H9 (cell line): ENCODE measurements at places on chromosomes 6 and 20.

GRCh38 chr6:109174916-109175315, 79.6 kb downstream of the CEP57L1 start:
- no peak for DNase-seq

GRCh38 chr6:42744351-42744893, 1.5 kb downstream of the TBCC start:
- DNase-seq = no peak

DNA sequence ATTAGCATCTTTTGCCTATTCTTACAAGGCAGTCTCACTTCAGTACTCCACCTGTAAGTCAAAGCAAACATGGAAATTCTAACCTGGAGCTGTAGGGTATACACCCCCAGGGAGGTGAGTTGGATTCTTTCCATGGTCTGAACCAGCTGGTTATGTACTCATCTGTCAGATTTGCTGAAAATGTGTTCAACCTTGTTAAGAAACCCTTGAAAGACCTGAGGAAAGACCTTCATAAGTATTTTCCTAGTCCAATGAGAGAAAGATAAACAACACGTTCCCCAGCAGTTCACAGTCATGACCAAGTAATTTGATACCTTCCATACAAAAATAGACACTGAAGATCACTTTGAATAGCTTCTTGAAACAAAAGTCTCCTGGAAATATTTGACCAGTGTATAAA, 42.5 kb downstream of the ID4 start:
- DNase-seq = no peak

DNA sequence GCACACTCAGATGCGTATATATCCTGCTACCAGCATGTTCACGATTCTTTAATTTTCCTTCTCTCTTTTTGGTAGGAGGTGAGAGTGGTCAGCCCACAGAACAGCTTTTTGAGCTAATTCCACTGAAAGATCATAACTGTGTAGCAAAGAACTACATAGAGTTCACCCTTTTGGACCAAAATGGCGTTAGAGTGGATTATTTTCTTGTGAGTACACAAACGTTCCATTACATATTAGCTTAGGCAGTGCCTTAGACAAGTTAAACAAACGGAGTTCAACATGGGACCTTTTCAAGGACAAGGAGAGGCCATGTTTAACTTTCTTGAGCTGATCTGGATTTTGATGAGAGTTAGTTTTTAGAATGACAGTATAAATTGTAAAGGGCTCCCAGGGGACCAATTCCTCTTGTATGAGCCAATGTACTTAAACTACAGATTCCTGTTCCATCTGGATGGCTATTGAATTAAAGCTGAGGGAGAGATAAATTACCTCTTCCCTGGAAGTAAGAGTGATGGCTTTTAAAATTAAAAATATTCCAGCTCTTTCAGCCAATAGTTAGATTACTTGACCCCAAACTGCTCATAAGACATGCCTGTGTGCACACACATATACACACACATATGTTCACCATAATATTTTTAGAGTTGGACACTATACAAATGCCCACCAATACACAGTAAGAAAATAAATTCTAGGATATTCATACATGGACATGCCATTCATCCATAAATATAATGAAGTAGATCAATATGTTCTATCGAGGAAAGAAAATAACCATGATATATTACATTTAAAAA, 25.6 kb upstream of the ARMH2 start:
- no peak for DNase-seq

GRCh38 chr6:38638941-38639497, 710 bp downstream of the BTBD9 start:
- no peak for DNase-seq

- peak; percentile 73 for DNase-seq
Observed at GRCh38 chr20:3115190-3116107, 30.9 kb upstream of the AVP start.

- DNase-seq = peak; percentile 86
Observed at GRCh38 chr20:47725248-47725973, 59.9 kb downstream of the SULF2 start.

- no peak for DNase-seq
Observed at GRCh38 chr6:36315921-36316320, 20.8 kb downstream of the BNIP5 start.

DNA sequence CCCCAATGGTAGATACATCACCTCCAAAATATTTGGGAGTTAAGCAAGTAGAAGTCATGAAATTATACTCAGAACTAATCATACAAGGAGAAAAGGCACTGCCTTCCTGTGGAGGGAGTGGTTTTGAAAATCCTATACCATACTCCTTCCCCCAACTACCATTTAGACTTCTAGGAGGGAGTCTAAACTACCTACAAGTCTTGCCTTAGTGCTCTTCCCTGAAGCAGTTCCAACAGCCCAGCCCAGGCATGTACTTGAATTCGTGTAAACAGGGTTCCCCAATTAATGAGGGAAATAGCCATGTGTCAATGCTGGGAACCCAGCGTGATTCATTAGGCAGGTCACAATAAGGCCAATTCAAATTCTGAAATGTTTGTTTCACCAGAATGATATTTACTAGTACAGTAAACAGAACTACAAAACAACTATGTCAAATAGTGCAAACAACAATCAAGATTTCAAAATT, 39.1 kb upstream of the SGK1 start:
- DNase-seq = no peak

- DNase-seq = no peak
Observed at GRCh38 chr6:163337958-163338357, 76.6 kb upstream of the QKI start.

GRCh38 chr20:881783-882144, 34.4 kb downstream of the ANGPT4 start:
- no peak for DNase-seq

DNA sequence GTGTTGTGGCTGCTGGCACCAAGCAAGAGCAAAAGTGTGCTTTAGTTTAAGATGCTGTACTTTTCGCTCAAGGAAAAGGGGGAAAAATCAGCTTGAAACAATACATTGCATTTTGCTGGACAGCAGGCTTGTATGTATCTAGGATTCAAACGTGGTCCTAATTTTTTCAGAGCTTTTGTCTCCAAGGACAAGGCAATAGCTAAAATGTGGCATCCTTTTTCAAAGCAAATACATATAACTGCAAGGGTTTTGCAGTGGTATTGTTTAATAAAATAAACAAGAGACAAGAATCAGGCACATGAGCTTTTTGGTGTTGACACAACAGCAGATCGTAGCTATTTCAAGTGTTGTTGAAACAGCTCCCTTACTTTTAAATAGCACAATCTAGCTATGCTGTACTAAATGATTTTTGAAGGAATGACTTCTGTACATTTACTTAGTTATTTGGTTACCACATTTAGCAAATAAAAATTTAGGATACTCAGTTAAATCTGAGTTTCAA, 137.0 kb upstream of the HEY2 start:
- no peak for DNase-seq

DNA sequence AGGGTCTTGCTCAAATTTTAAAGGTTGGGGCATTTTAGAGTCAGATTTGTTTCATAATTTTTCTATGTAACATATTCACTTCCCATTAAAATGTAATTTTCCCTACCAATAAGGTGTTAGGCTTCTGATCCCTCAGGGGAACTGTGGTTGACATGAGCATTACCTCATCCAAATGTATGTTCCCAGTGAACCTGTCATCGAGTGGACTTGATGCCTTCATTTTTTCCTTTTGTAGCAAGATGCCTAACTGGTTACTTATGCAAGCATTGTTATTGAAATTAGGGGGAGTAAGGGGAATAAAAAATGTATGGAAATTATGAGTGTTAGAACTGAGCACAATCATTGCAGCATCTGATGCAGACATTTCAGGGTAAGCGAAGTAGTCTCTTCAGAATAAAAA, 360.5 kb downstream of the BCKDHB start:
- no peak for DNase-seq

DNA sequence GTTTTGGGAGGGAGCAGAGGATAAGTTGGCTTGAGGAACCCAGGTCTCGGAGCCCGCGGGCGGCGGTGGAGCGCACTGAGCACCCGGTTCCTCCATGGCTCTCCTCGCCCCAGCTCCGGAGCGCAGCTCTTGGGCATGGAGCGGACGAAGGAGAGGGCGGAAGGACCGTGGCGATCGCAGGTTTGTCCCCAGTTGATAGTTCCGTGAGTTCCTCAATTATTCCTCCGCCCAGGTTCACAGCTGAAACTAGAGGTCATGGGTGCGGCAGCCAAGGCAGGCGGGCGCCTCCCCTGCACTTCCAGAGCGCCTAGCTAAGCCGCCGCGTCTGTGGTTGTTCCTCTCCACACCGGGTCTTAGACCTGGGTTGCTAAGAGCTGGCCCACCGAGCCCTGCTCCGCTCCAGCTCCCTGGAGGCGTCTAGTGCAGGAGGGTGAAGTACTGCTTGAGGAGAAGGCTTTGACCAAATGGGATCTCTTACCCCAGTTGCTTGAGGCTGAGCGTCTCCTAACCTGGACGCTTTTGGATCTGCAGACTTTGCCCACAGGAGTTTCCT, at the start of gene HTR1B:
Gene HTR1B (minus strand): TSS at position 184 of the 553 bp plus-strand sequence. CDS start 88 bp downstream, at position 96.
- DNase-seq = peak; percentile 65

DNA sequence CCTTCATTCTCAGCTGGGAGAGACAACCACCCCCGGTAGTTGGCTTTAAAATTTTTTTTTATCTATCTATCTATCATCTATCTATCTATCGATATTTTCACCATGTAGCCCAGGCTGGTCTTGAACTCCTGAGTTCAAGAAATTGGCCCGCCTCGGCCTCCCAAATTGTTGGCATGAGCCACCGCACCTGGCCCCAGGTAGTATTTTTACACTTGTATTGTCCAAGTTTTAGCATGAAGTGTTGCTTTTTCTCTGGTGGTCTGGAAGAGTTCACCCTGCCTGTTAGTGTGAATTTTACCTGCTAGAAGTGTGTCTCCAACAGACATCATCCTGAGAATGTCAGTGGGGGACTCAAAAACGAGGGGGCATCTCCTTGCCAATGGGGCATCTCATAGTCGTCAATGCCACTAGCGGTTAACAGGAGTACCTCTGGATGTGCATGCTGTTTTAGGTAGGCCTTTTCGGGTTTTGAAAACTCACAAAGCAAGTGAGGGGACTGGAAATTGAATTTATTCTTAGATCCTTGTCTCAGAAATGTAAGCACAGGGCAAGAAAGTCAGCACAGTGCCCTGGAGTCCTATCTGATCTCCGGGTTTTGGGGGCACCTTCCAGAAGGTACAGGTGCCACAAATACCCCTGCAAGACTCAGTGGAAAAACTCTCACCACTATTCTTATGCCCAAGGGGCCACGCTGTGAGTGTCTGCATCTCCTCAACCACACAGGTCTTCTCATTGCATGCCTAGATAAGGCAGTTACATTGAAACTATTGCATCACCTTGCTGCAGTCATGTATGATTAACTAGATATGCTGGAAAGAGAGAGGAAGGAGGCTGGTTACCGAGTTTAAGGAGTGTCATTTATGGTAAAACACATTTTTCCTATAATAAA, 37.1 kb downstream of the TNFAIP3 start:
- DNase-seq = no peak

- no peak for DNase-seq
Observed at GRCh38 chr6:36120979-36121786, 9.1 kb upstream of the MAPK13 start.

DNA sequence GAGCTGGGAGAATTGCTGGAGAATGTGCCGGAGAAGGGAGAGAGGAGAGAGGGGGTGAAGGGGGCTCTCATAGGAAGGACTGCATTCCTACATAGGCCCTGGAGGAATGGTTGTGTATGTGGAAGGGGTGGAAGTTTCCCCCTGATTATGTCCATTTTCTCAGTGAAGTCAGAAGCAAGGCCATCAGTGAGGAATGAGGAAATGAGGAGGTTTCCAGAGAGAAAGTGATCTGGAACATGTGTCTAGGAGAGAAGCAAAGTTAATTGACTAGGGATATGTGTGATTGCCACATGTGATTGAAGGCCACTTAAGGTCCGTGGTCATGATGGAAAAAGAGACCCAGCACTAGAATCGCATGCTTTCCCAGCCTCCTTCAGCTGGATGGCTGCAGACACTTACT, 42.3 kb downstream of the TBPL1 start:
- no peak for DNase-seq

- no peak for DNase-seq
Observed at GRCh38 chr20:17816804-17817587, 117.2 kb downstream of the BANF2 start.

DNA sequence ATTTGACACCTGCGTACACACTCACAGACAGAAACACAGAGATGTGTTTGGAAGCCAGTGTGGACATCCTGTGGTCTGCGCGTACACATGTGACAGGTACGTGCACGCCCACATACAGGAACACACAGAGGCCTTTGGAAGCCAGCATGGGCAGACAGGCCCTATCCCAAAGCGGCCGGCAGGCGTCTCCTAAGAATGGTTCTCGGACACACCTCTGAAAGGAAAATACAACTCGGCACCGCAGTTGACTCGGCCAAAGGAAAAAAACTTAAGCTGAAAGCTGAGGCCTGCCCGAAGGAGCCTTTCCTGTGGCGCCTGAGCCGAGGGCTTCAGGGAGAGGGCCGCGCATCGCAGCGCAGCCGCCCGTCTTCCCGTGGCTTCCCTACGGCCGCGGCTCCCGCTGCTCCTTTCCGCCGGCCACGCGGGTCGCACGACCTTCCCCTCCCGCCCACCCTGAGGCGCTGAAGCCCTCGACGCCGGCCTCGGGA, 1.4 kb upstream of the CEP43 start:
- DNase-seq = peak; percentile 68

- DNase-seq = no peak
Observed at GRCh38 chr6:88380618-88381288, 214.6 kb upstream of the CNR1 start.

- DNase-seq = no peak
Observed at GRCh38 chr6:112432853-112433252, 85.7 kb downstream of the RFPL4B start.

GRCh38 chr20:20864351-20865096, 152.1 kb upstream of the RALGAPA2 start:
- DNase-seq = no peak

DNA sequence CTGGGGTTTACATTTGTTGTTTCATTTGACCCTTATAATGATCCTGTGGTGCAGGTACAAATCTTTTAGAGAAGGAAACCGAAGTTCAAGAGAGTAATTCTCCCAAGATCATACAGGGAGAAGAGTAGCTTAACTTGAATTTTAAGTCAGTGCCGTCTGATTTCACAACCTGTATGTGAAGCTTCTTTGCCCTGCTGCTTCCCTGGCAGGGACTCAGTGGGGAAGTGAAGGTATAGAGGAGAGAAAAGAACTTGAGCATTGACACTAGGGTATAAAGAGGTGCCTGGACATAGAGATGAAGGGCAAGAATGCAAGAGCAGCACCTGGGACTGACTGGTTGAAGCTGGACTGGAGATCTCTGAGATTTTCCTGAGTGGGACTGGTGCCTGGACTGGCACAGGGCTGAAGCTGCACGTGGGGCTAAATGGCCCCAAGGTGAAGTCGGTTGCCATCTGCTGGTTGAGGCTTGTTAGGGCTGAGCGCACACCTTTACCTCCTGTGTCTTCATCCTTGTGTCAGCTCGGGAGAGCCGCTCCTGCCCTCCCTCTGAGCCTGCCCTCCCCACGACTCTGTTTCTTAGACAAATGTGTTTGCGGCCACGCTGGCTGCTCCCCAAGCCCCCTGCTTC, 41.8 kb downstream of the FARS2 start:
- DNase-seq = peak; percentile 81
